ENCODE measurements at places on chromosomes 11 and 22.

DNA sequence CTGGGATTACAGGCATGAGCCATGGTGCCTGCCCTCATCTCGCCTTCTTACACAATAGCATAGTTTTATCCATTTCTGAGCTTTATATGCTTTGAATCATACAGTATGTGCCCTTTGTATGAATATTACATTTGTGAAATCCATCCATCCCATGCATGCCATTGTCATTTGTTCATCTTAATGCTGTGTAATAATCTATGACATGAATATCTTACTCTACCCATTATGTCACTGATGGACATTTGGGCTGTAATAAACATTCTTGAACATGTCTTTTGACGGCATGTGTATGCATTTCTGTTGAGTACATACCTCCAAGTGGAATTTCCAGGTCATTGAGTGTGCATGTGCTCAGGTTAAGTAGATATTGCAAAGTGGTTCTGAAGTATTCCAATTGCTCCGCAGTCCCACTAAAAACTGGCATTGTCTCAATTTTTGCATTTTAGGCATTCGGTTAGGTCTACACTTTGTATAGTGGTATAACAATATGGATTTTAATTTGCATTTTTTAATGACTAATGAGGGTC lies 339.3 kb upstream of the SYN3 start:
- DNase-seq, result no peak

- no peak for DNase-seq
Observed at GRCh38 chr11:76268498-76268897, 62.2 kb upstream of the WNT11 start.

DNA sequence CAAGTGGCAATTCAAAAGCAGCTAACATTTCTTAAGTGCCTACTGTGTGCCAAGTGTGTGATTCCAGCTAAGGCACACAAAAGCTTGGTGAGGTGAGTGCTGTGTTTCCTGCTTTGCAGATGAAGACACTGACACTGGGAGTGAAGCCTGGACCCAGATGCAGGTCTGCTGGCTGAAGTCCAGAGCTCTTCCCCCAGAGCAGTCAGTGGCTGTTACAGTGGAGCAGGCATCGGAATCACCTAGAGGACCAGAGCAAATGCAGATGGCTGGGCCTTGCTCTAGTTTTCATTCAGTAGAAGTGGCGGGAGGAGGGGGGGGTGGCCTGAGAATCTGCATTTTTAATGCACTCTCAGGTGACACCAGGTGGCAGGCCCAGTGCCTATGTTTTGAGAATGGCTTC lies 342.3 kb downstream of the CADM1 start:
- no peak for DNase-seq

GRCh38 chr11:104858882-104859775 lies 39.1 kb downstream of the CASP12 start:
- no peak for DNase-seq

DNA sequence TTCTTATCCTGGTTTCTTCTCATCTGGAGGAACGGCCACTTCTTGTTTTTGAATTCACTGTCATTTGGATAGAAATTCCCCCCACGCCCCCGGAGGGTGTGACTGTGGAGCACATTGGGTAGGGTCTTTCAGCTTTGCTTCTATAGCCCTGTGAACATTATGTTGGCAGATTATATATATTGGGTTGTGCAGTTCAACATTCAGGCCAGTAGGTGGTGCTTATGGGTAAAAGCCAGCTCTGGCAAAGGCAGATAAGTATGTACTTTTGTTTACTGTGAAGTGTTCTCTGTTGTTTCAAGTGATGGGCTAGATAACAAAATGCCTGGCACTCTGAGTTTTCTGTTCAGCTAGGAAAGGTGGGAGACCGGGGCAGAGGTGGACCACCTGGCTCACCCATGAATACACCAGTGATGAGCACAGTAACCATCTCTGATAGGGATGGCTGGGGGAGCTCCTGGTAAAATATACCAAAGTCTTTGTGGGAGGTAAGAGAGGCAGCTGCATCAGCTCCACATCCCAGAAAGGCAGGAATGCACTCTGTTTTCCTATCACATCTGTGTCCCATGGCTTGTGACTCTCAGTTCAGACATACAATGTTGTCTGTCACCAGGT lies 1348.2 kb upstream of the RAG2 start:
- DNase-seq, result no peak

DNA sequence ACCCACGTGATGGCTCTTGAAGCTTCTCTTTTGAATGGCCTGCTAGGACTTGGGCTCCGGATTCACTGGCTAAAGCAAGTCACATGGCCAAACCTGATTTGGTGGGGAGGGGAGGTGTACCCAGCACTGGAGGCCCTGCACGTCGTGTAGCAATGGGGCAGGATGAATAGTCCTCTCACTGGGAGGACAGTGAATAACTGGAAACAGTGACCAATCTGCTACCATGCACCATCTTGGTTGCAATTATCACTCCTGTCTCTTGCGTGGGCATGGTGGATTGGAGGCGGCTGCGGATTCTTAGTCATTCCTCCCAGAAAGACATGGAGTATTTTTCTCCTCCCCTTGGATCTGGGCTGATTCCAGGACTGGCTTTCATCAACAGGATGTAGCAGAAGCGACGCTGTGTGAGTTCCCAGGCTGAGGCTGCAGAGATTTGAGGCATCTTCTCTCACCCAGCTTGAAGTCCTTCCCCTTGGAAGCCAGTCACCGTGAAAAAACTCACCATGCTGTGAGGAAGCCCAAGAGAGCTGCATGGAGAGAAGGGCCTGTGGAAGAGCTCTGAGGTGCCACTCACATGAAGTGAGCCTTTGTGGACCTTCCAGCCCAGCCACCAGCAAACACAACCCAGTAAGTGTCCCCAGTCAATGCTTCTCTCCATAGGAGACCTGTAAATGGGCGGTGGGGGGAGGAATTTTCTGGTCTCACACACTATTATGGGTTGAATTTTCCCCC lies 70.4 kb downstream of the IGLL1 start:
- DNase-seq, result no peak

GRCh38 chr22:30575859-30576258 lies 1.4 kb upstream of the GAL3ST1 start:
- DNase-seq, result no peak

- DNase-seq, result no peak
Observed at GRCh38 chr22:43862074-43862881, at the start of gene SULT4A1. SULT4A1 (minus strand) TSS chr22:43862513; CDS start chr22:43862382, 131 bp downstream.

DNA sequence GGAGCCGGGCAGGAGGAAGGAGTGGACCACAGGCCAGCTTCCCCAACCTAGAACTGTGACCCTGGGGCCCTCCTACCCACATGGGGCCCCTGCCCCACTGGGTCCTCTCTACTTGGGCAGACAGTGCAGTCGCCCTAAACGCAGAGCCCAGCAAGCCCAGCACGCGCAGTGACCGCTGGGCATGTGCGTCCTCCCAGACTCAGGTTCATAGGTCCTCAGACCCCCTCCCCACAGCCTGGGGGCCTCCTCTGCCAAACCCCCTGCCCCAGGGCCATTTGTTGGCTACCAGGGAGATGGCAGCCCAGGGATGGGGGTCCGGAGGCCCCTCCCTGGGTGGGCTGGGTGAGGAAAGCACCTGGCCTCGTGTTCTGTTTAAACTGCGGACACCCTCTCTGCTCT lies 23.9 kb downstream of the RTN4R start:
- DNase-seq, result no peak

- DNase-seq, result no peak
Observed at GRCh38 chr22:25167834-25168601, 31.6 kb upstream of the CRYBB3 start.

- no peak for DNase-seq
Observed at GRCh38 chr11:5597953-5598352, 1.5 kb downstream of the TRIM6 start.

Data from kidney epithelial cell (primary cell).